Activated CD4-positive, CD25-positive, alpha-beta regulatory T cell (primary cell): ENCODE measurements at places on chromosomes 12 and 14.

GRCh38 chr12:92278378-92278828, 132.8 kb upstream of the BTG1 start:
- no peak for DNase-seq

DNA sequence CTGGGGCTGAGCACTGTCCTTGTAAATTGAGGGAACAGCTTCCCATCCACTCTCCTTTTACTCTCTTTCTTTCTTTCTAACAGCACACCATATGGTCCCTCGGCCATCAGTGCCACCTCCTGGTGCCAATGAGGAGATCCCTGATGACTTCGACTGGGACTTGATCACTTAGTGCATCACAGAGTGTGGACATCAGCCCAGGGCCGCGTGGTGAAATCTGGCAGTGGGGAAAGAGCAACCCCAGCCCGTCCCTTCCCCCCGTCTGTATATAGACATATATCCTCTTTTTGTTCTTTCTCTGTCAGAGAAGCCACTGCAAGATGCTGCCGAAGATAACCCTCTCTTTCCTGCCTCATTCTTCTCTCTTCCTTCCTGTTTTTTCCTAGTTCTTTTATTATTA, 13.5 kb downstream of the C3AR1 start:
- DNase-seq: no peak

- DNase-seq: no peak
These were observed 471.6 kb upstream of the FOXG1 start for GRCh38 chr14:28294834-28295440.

- DNase-seq: no peak
These were observed 2.4 kb downstream of the AGAP2 start for GRCh38 chr12:57735952-57736740.

DNA sequence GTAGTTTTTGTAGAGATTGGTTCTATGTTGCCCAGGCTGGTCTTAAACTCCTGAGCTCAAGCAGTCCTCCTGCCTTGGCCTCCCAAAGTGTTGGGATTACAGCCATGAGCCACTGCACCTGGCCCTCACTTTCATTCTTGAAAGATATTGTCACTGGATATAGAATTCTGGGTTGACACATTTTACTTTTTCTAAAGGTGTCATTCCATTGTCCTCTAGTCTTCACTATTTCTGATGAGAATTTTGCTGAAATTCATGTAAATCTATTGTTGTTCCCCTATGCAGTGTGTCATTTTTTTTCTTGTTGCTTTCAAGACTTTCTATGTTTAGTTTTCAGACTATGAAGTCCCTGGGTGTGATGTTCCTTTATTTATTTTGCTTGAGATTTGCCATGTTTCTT, 29.2 kb downstream of the ACADS start:
- DNase-seq: no peak

DNA sequence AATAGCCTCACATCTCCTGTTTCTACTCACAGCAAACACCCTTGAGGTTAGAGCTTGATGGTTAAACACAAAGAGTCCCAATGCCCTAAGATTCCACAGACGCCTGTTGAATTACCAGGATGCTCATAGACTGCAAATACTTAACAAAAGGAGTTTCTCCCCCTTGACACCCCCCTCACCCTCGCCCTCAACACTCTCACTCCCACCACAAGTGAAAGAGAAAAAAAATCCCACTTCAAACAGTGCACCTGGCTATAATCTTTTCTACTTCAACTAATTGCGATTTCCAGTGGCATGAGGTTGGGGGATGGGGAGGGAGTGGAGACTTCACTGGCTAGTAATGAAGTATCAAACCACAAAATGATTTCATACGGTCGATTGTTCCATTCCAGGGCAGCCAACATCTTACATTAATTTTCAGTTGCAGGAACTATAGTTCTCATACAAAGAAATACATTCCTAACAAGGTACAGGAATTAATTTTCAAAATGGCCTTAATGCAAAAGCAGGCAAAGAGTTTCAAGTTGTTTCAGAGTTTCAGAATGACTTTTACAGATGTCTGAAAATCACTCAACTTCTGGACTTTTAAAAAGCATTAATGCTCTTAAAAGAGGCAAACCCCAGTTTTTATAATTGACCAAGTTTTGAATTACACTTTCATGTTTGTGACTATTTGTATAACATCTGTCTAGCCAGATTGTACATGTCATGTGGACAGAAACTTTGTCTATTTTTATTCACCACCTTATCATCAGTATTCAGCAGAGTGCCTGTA, 390.7 kb downstream of the C12orf75 start:
- DNase-seq: no peak

- DNase-seq: no peak
These were observed 10.0 kb upstream of the KRT86 start for GRCh38 chr12:52264435-52264825.

GRCh38 chr14:77204459-77204771, 22.8 kb downstream of the TMEM63C start:
- no peak for DNase-seq

- no peak for DNase-seq
These were observed 109.4 kb downstream of the RFLNA start for GRCh38 chr12:124404162-124404784.

GRCh38 chr14:94681300-94682060, 69.3 kb downstream of the SERPINA3 start:
- no peak for DNase-seq

GRCh38 chr12:54765652-54766051, 88.7 kb upstream of the MUCL1 start:
- no peak for DNase-seq

- no peak for DNase-seq
These were observed 122.2 kb upstream of the NCOR2 start for GRCh38 chr12:124689631-124690030.

GRCh38 chr14:80933282-80933681, 8.3 kb downstream of the CEP128 start:
- no peak for DNase-seq

GRCh38 chr12:53380104-53380793, at the start of gene SP1:
TSS of gene SP1 (plus strand) at chr12:53380176. CDS start at chr12:53380292, 116 bp downstream.
- peak; percentile 80 for DNase-seq

DNA sequence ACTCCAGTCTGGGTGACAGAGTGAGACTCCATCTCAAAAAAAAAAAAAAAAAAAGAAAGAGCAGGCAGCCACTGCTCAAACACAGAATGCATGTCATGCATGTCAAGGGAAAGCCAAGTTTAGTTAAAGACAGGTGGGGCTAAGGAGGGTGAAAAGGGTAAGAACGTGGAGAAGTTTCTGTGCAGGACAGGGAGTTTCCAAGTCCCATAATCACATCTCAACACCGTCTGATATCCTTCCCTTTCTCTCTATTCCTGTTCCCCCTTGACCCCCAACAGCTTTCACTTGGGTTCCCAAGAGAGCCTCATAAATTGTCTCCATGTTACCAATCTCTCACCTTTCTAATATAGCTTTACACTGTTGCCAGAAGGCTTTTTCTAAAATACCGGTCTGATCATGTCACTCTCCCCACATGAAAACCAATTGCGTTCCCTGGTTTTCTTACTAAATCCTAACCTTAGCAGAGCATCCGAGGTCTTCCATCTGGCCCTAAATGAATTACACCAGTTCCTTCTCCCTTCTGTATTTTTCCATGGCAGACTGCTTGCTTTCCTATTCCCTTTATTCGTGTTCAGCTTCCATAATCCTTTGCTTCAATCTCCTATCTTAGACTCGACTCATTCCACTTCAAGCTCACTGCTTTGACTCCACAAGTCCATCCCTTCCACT, 37.0 kb downstream of the LIMA1 start:
- no peak for DNase-seq

GRCh38 chr14:94395888-94396574, 7.6 kb upstream of the SERPINA1 start:
- DNase-seq: no peak

DNA sequence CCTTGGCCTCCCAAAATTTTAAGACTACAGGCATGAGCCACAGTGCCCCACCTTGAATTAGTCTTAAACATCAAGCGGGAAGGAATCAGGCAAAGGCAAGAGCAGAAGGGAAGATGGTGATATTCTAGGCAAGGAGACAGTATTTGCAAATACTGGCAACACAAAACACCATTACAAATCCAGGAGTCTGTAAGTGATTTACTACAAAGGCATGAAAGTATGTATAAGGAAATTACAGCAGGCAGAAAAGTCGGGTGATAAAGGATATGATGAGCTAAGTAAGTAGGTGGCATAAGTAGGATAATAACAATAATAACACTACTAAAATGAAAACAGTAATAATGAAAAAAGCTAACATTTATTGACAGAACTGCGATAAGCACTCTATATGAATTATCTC, 28.5 kb downstream of the FMNL3 start:
- no peak for DNase-seq

DNA sequence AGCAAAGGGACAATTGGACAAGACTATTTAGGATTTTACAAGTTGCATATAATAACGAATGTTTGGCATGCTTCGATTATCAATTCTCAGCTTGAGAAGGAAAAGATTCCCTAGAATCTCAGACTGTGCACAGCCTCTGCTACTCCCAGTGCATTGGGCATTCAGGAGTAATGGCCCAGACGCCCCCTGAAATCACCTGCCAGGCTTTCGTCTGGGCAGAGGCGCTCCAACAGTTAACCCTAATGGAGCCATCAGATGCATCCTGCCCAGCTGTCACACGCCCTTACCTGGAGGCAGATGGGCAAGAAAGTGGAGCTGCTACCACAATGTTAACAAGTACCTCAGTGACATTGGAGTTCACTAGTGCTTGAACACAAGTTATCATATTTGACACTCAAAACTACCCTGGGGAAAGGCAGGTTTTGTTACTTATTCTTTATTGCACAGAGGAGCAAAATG, 927 bp upstream of the LRP6 start:
- DNase-seq: no peak

DNA sequence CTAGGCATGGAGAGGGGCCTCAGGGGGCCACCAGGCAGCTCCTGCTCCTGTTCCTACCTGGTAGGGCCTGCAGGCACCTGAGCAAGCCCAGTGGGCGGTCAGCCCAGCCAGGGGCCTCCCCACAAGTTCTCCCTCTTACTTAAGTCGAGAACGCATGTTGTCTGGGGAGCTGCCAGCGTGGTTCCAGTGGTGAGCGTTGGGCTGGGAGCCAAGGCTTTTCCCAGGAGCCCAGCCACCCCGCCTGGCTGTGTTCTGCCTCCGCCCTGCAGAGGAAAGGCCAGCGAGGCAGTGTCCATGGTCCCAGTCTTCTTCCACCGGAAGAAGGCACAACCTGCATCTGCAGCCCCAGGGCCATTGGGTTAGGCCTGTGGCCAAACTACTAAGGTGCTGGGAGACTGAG, 1.4 kb downstream of the C14orf180 start:
- no peak for DNase-seq

GRCh38 chr14:22018890-22019289, 345.3 kb upstream of the OR4E1 start:
- DNase-seq: no peak

- no peak for DNase-seq
These were observed 33.3 kb upstream of the ACTN1 start for GRCh38 chr14:69012256-69012953.

GRCh38 chr12:48175613-48176416, 7.6 kb upstream of the CCDC184 start:
- DNase-seq: no peak

DNA sequence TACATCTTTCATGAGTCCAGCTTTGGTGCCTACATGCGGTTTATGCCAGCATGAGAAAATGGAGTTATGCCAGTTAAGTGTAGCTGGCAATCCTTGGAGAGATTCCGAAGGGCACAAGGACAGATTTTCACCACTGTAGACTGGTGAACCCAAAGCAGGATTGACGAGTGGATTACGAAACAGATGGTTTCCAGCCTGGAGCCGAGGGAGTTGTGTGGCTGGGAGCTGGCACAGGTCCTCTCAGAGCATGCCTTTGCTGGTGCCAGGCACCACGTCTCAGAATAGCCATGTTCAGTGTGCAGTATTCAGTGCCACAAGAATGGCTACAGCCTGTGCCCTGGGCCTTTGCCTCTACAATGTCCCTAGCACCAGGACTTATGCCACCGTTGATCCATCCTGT, 13.2 kb downstream of the KCNH3 start:
- no peak for DNase-seq

GRCh38 chr12:56206452-56207166, 15.1 kb downstream of the RNF41 start:
- DNase-seq: no peak

DNA sequence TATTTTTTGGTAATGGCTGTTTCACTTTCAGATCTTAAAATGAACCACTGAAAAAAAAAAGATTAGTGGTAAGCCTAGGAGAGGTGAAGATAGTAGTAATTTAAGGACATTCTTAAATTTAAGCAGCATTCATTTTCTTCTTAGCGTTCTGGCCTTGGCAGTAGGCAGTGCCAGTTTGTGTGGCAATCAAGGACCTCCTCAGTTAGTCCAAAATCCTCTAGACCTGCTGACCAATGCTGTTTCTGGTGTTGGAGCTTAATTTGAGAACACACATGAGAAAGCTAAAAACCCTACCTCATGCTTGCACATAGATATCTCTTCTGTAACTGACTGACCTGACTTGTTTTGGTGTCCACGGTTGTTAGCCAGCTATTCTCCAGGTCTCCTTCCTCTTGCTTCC, 219.8 kb upstream of the RGS6 start:
- no peak for DNase-seq

GRCh38 chr12:42660968-42661937, 71.7 kb upstream of the PRICKLE1 start:
- no peak for DNase-seq

GRCh38 chr14:39289523-39289922, 55.8 kb downstream of the MIA2 start:
- DNase-seq: no peak

DNA sequence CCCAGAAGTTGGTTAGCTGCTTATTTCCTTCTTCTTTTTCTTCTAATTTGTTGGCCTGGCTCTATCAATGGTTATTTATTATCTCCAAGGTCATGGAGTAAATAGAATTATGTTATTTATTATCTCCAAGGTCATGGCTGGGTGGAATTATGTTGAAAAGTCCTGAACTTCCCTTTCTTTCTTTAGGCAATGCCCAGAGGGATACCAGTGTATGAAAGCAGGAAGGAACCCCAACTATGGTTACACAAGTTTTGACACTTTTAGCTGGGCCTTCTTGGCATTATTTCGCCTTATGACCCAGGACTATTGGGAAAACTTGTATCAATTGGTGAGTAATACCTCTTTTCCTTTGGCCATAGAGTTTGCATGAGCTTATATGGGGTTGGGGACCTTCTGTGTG, 111.6 kb downstream of the SCN8A start:
- DNase-seq: no peak

GRCh38 chr14:87888136-87888999, 104.6 kb downstream of the GALC start:
- DNase-seq: no peak

DNA sequence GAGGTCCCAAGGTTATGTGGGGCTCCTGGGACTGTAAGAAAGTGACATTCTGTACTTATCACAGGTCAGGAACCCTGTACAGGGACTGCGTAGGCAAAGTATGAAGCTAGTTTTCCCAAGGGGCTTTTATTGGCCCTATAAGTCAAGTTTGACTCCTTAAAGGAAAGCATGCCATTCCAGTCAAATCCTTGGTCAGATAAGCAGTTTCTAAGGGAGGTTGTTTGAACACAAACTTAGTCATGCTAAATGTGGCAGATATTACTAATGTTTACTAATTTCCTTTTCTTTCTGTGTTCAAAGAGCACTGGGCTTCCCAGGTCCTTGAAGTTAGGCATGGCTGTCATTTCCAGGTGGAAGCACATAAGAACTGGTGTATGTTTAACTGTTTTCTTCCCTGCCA, 472.4 kb downstream of the ATP23 start:
- DNase-seq: no peak
